Endodermal cell (in vitro differentiated cells): ENCODE measurements at places on chromosomes 7 and 10.

DNA sequence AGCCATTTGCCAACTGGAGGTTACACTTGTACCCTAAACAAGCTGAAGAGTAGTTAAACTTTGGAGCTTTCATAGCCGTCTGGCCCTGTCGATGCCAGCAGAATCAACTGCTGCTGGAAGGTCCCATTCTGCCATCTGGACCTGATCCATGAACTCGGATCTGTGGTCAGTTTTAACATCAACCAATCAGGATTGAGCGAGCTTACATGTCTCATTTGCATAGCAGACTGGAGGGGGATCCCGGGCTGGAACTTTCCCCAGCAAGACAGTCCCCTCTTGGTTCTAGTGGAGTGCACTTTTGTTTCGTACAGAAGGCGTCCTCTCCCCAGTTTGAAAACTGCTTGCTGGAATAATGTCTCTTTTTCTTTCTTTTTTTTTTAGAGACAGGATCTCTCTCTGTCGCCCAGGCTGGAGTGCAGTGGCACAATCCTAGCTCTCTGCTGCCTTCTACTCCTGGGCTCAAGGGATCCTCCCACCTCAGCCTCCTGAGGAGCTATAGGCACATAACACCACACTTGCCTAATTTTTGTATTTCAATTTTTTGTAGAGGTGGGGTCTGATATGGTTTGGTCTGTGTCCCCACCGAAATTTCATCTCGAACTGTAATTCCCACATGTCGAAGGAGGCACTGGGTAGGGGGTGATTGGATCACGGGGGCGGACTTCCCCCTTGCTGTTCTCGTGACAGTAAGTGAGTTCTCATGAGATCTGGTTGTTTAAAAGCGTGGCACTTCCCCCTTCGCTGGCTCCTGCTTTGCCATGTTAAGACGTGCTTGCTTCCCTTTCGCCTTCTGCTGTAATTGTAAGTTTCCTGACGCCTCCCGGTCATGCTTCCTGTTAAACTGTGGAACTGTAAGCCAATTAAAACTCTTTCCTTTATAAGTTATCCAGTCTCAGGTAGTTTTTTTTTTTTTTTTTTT is 42.8 kb upstream of the SEPHS1 start:
- H3K27ac ChIP-seq: no peak overlapping the region
- H3K4me1 ChIP-seq: no peaks in the 10 kb centered on the region
- no peaks in the 10 kb centered on the region for H3K27me3 ChIP-seq
- no peak overlapping the region for H3K4me3 ChIP-seq

DNA sequence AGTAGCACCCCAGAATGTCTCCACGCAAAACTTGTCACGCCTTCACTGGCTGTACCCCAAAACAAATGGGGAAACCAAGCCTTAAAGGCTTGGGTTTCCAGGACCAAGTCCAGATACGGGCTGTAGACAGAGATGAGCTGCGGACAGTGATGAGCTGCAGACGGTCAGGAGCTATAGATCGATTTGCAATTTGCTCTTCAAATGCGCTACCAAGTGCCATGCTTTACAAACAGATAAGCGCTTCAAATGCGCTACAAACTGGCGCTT is 658 bp upstream of the SGCE start:
- peaks cover 11% of the 10 kb centered on the region for H3K27me3 ChIP-seq
- no peaks in the 10 kb centered on the region for H3K36me3 ChIP-seq
- H3K27ac ChIP-seq: no peak overlapping the region
- no peak for DNase-seq

- no peak for DNase-seq
- peaks cover 11% of the 10 kb centered on the region for H3K4me1 ChIP-seq
- no peak overlapping the region for H3K27ac ChIP-seq
- H3K36me3 ChIP-seq: no peaks in the 10 kb centered on the region
- no peak overlapping the region for H3K4me3 ChIP-seq
- H3K27me3 ChIP-seq: no peaks in the 10 kb centered on the region
Observed at GRCh38 chr7:140159497-140159896, 17.3 kb downstream of the KDM7A start.

GRCh38 chr7:48011323-48011722 is 17.6 kb downstream of the SUN3 start:
- DNase-seq: no peak
- peaks cover 2% of the 10 kb centered on the region for H3K4me1 ChIP-seq
- H3K4me3 ChIP-seq: no peak overlapping the region
- no peak overlapping the region for H3K27ac ChIP-seq

DNA sequence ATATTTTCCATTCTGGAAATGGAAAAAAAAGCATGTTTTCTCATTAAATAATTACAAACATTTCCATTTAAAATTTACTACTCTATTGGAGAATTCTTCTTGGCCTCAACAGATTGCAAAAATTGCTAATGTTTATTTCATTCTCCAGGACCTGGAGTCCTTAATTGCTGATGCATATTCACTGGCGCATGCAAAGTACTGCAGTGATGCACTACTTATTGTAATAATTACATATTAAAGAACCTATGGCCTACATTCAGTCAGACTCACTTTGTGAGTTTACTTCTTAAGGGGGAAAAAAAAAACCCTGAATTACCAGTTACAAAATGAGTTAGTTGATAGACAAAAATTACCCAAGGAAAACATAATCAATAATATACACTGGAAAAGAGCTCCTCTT is 391.0 kb upstream of the LRRTM3 start:
- no peaks in the 10 kb centered on the region for H3K36me3 ChIP-seq
- peaks cover 5% of the 10 kb centered on the region for H3K4me1 ChIP-seq

GRCh38 chr10:104479906-104480593 is 126.4 kb downstream of the CFAP58 start:
- no peak overlapping the region for H3K4me3 ChIP-seq
- no peaks in the 10 kb centered on the region for H3K36me3 ChIP-seq
- H3K27ac ChIP-seq: no peak overlapping the region
- no peak for DNase-seq
- H3K4me1 ChIP-seq: peaks cover 11% of the 10 kb centered on the region
- H3K27me3 ChIP-seq: peaks cover 37% of the 10 kb centered on the region

GRCh38 chr7:34751725-34752643 is 94.0 kb downstream of the NPSR1 start:
- DNase-seq: no peak
- no peak overlapping the region for H3K27ac ChIP-seq
- peak overlapping the region; percentile 10 for H3K4me3 ChIP-seq
- peaks cover 38% of the 10 kb centered on the region for H3K4me1 ChIP-seq
- no peaks in the 10 kb centered on the region for H3K27me3 ChIP-seq
- no peaks in the 10 kb centered on the region for H3K36me3 ChIP-seq

GRCh38 chr7:6020371-6021286 is 10.5 kb upstream of the ANKRD61 start:
- no peaks in the 10 kb centered on the region for H3K27me3 ChIP-seq
- no peak overlapping the region for H3K4me3 ChIP-seq
- H3K27ac ChIP-seq: no peak overlapping the region
- no peaks in the 10 kb centered on the region for H3K4me1 ChIP-seq

- H3K36me3 ChIP-seq: no peaks in the 10 kb centered on the region
- DNase-seq: no peak
Observed at GRCh38 chr10:23540401-23541030, 101.6 kb downstream of the OTUD1 start.

DNA sequence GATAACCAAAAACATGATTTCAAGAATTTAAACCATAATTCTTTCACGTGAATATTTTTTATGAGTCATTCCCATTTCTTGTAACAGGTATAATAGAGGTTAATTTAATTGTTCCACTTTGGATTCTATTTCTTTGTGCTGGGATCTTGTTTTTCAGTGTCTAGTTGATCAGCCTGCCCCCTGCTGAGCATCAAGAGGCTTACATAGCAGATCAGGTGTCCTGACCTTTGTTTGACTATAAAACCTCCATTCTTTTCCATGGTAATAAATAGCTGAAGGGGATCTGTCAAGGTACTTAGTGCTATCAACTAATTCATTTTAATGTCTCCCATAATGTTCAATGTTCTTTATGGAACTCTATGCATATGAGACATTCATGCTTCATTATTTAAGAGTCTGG is 4.9 kb downstream of the COL17A1 start:
- no peak overlapping the region for H3K27ac ChIP-seq
- H3K4me3 ChIP-seq: no peak overlapping the region
- H3K4me1 ChIP-seq: peaks cover 5% of the 10 kb centered on the region
- no peak for DNase-seq
- no peaks in the 10 kb centered on the region for H3K36me3 ChIP-seq
- H3K27me3 ChIP-seq: no peaks in the 10 kb centered on the region

- DNase-seq: no peak
- H3K36me3 ChIP-seq: no peaks in the 10 kb centered on the region
- H3K27me3 ChIP-seq: no peaks in the 10 kb centered on the region
- no peaks in the 10 kb centered on the region for H3K4me1 ChIP-seq
- H3K4me3 ChIP-seq: no peak overlapping the region
Observed at GRCh38 chr7:19589446-19589845, 119.4 kb downstream of the POLR1F start.

GRCh38 chr7:97011104-97011503 is 5.8 kb downstream of the DLX6 start:
- H3K36me3 ChIP-seq: no peaks in the 10 kb centered on the region
- DNase-seq: no peak
- H3K4me1 ChIP-seq: no peaks in the 10 kb centered on the region
- H3K27ac ChIP-seq: no peak overlapping the region
- peaks cover 97% of the 10 kb centered on the region for H3K27me3 ChIP-seq

DNA sequence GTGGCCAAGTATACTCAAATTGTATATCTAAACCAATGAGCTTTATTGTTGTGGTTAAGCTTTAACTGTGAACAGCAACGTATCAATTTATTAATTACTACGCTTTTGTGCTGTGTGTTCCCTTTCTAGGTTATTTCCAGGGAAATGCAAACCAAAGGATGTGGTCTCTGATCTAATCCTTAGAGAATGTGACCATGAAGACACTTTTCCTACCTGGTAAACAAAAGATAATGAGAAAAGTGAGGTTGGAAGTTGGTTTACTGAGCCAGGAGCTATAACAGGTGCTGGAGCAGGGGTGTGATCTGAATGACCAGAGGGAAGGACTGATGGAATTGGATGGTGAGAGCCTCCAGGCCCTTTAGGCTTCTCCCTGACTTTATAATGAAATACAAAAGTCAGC is 25.4 kb upstream of the CALU start:
- H3K27ac ChIP-seq: no peak overlapping the region
- DNase-seq: no peak

DNA sequence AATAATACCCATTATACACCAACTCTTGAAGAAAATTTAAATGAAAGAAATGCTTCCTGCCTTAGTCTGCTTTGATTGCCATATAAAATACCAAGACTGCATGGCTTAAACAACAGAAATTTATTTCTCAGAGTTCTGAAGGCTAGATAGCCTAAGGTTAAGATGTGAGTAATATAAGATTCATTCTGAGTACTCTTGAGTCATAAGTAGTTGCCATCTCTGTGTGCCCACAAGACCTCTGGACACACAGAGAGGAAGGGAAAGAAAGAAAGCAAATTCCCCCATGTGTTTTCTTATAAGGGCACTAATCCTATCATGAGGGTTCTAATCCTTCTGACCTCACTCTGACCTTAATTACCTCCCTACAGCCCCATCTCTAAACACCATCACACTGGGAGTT is 201.2 kb downstream of the PTN start:
- no peak overlapping the region for H3K27ac ChIP-seq
- no peaks in the 10 kb centered on the region for H3K36me3 ChIP-seq
- DNase-seq: no peak
- no peaks in the 10 kb centered on the region for H3K27me3 ChIP-seq
- H3K4me1 ChIP-seq: no peaks in the 10 kb centered on the region
- no peak overlapping the region for H3K4me3 ChIP-seq

- H3K4me3 ChIP-seq: no peak overlapping the region
- H3K4me1 ChIP-seq: peaks cover 3% of the 10 kb centered on the region
- peaks cover 25% of the 10 kb centered on the region for H3K36me3 ChIP-seq
- no peak for DNase-seq
- no peaks in the 10 kb centered on the region for H3K27me3 ChIP-seq
Observed at GRCh38 chr7:32881074-32881982, 10.2 kb downstream of the KBTBD2 start.

DNA sequence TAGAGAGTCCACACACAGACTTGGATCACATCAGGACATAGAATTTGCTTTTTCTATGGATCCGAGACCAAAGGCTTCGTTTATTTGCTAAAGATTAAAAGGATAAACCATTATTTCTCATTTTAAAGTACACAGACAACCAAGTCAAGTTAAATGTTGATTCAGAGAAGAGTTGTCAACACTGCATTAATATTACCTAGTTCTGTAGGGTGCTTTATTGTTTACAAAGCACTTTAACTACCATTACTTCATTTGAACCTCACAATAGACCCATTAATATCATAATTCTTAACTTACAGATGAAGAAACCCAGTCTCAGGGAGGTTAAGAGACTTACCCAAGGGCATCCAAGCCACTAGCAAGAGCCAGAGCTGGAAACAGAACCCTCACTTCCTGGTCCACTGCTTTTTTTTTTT is 43.2 kb upstream of the GSAP start:
- no peak for DNase-seq
- no peak overlapping the region for H3K27ac ChIP-seq
- H3K4me3 ChIP-seq: no peak overlapping the region

- H3K36me3 ChIP-seq: no peaks in the 10 kb centered on the region
- peaks cover 25% of the 10 kb centered on the region for H3K27me3 ChIP-seq
Observed at GRCh38 chr7:44144968-44145478, 3.9 kb upstream of the MYL7 start.

GRCh38 chr7:81745637-81746036 is 24.2 kb downstream of the HGF start:
- no peak overlapping the region for H3K4me3 ChIP-seq
- H3K36me3 ChIP-seq: no peaks in the 10 kb centered on the region
- DNase-seq: no peak

DNA sequence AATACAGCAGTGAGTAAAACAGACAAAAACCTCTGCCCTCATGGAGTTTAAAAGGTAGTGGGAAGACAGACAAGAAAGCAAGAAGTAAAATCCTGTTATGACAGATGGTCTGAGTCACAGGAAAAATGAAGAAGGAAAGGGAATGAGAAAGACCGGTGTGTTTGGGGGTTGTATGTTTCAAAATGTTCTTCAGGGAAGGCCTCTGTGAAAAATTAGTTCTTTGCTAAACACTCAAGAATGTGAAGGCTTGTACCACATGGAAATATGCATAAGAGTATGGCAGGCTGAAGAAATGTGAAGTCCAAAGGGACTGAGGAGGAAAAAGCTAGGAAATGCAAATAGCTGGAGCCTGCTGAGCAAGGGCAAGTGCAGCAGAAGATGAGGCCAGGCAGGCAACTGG is 315.9 kb upstream of the SEMA3A start:
- no peaks in the 10 kb centered on the region for H3K27me3 ChIP-seq
- no peak overlapping the region for H3K4me3 ChIP-seq
- DNase-seq: no peak
- H3K4me1 ChIP-seq: no peaks in the 10 kb centered on the region
- H3K27ac ChIP-seq: no peak overlapping the region

GRCh38 chr7:5704534-5704922 is 76.9 kb downstream of the RNF216 start:
- peak; percentile 92 for DNase-seq
- no peak overlapping the region for H3K27ac ChIP-seq
- H3K4me3 ChIP-seq: peak overlapping the region; percentile 47
- no peaks in the 10 kb centered on the region for H3K27me3 ChIP-seq
- peaks cover 72% of the 10 kb centered on the region for H3K36me3 ChIP-seq

- H3K27ac ChIP-seq: no peak overlapping the region
- H3K4me3 ChIP-seq: no peak overlapping the region
- no peaks in the 10 kb centered on the region for H3K4me1 ChIP-seq
- H3K27me3 ChIP-seq: no peaks in the 10 kb centered on the region
Observed at GRCh38 chr10:28111712-28112111, 112.8 kb upstream of the ODAD2 start.
